NCI-H345 (cell line): ENCODE measurements at places on chromosomes 1 and 21.

GRCh38 chr1:35278886-35279554 lies 10.5 kb downstream of the ZMYM4 start:
- DNase-seq, result no peak

GRCh38 chr1:40636777-40637176 lies 28.7 kb downstream of the RIMS3 start:
- DNase-seq, result no peak

- no peak for DNase-seq
These were observed 302.7 kb downstream of the GRIK1 start for GRCh38 chr21:29637134-29637533.

- no peak for DNase-seq
These were observed 6.7 kb downstream of the SLC1A7 start for GRCh38 chr1:53135735-53136114.
